ENCODE measurements at places on chromosomes 4 and X.
A peak's percentile ranks its signal among the peaks of the same experiment; 100 is the strongest.

GRCh38 chrX:10945498-10945897 lies 165.6 kb upstream of the HCCS start:
- no peak for DNase-seq
- no peaks in the 10 kb centered on the region for H3K36me3 ChIP-seq
- H3K4me1 ChIP-seq, result no peaks in the 10 kb centered on the region
- no peaks in the 10 kb centered on the region for H3K27me3 ChIP-seq

DNA sequence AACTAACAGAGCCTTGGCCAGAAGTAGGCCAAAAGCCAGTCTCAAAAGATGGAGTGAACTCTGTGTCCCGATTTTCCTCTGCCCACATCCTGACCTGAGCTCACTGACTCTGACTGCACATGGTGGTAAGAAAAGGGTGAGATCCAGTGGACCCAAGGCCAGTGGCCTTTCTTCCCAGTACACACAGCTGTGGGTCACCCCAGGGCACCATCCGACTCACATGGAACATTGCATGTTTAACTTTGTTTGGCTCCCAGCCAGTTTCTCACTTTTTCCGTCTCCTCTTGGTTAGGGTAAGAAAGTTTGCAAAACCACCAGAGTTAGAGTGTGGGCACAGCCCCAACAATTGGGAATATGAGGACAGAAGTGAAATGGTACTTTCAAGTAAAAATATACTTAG lies 69.8 kb downstream of the GAB1 start:
- peaks cover 2% of the 10 kb centered on the region for H3K27me3 ChIP-seq
- no peaks in the 10 kb centered on the region for H3K36me3 ChIP-seq
- DNase-seq, result no peak
- no peak overlapping the region for H3K27ac ChIP-seq
- H3K4me1 ChIP-seq, result peaks cover 55% of the 10 kb centered on the region
- no peak overlapping the region for H3K4me3 ChIP-seq

- DNase-seq, result no peak
- no peaks in the 10 kb centered on the region for H3K36me3 ChIP-seq
- no peak overlapping the region for H3K4me3 ChIP-seq
- peaks cover 6% of the 10 kb centered on the region for H3K27me3 ChIP-seq
These were observed 309.8 kb downstream of the BCOR start for GRCh38 chrX:39787999-39788398.

GRCh38 chrX:53362449-53362848 lies 60.0 kb downstream of the SMC1A start:
- peak overlapping the region; percentile 41 for H3K4me3 ChIP-seq
- DNase-seq, result peak; percentile 39
- H3K27ac ChIP-seq, result peak overlapping the region; percentile 68
